ENCODE measurements at places on chromosomes 16 and 17.

- no peak for DNase-seq
These were observed 344.2 kb downstream of the CPPED1 start for GRCh38 chr16:12459391-12460063.

- no peak for DNase-seq
These were observed 151.1 kb downstream of the ITFG1 start for GRCh38 chr16:47309581-47310312.

DNA sequence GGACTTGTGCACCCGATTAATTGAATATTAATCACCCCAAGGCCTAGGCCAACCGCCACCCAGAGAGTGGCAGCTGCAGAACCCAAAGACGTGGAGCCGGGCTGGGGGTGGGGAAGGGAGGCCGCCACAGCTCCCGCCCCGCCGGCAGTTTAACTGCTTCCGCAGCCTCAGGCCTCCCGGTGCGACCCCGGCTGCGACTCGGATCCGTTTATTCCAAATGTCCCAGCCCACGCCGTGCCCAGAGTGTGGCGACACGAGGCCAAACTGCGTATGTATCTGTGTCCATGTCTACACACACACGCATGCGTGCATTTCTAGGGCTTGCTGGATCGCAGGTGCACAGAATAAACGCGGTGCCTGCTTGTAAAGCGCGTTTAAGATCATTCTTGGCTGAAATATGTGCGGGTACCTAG, 802 bp upstream of the TOB1 start:
- no peak for DNase-seq

GRCh38 chr16:76487411-76488064, 210.3 kb downstream of the CNTNAP4 start:
- DNase-seq = no peak

- DNase-seq = no peak
These were observed 664.4 kb upstream of the CDH8 start for GRCh38 chr16:62700426-62701294.

DNA sequence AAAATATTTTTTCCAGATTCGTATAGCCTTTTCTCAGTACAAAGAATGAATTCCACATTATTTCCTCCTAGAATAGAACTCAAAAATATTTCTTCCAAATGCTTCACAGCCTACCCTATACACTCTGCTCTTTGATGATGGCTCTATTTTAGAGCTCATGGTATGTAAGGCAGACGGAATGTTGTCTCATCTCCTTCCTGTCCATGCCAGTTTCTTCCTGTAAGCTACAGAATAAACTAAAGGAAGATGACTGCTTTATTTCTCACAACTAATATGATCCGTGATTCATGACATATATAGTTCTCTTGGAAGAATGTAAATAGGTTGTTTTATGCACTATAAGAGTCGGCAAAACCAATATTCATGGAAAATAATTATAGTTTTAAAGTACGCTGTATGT, 723.1 kb downstream of the CDH11 start:
- DNase-seq = no peak

- no peak for DNase-seq
These were observed at the start of gene PRAC1 for GRCh38 chr17:48722201-48722907. Gene PRAC1, minus strand, starts transcription at chr17:48722518. Its CDS starts 126 bp downstream, at chr17:48722392.

DNA sequence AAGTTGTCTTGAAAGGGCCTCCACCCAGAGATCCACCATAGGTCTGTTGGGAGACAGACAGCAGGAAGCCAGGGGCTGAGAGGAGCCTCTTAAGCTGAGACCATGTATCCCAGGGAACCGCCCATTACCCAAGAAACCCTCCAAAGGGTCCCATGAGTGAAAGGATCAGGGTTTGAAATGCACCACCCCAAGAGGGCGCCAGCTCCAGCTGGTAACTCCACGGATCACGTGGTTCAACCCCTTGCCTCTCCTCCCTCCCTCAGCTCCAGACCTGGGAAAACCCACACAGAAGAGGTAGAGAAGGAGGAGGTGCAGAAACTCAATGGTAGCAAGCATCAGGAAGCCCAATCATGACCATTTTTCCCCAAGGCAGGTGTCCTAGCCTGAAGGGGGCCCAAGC, 148.7 kb downstream of the AIPL1 start:
- DNase-seq = no peak

GRCh38 chr17:61393550-61393903, 6.1 kb upstream of the TBX2 start:
- peak; percentile 33 for DNase-seq

GRCh38 chr16:87829622-87829980, 39.7 kb downstream of the SLC7A5 start:
- no peak for DNase-seq

- DNase-seq = no peak
These were observed 32.1 kb upstream of the SREBF1 start for GRCh38 chr17:17868641-17869522.

DNA sequence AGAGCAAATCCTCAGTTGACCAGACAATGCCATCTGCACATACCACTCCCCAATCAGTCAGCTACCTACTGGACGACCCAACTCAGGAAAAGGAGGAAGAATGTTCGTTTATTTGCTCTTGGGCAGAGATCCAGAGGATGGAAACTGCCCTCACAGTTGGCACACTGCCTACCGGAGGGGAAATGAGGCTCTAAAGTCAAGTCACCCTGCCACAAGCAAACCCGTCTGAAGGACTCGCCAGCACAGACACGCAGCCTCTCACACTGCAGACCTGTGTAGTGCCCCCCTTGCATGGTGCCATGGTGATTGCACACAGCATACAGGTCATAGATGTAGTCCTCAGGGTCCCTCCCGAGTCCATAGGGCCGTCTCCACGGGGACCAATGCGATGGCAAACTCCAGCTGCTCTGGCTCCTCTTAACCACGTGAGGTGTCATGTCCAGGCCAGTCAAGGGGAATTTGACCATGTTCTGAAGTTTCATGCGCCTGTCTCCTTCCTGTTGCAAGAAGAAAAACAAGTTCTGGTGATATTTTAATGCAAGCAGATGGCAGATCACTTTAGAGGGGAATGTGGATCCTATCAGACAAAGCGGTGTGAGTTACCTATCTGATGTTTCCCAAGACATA, 69.5 kb downstream of the USP31 start:
- DNase-seq = no peak

DNA sequence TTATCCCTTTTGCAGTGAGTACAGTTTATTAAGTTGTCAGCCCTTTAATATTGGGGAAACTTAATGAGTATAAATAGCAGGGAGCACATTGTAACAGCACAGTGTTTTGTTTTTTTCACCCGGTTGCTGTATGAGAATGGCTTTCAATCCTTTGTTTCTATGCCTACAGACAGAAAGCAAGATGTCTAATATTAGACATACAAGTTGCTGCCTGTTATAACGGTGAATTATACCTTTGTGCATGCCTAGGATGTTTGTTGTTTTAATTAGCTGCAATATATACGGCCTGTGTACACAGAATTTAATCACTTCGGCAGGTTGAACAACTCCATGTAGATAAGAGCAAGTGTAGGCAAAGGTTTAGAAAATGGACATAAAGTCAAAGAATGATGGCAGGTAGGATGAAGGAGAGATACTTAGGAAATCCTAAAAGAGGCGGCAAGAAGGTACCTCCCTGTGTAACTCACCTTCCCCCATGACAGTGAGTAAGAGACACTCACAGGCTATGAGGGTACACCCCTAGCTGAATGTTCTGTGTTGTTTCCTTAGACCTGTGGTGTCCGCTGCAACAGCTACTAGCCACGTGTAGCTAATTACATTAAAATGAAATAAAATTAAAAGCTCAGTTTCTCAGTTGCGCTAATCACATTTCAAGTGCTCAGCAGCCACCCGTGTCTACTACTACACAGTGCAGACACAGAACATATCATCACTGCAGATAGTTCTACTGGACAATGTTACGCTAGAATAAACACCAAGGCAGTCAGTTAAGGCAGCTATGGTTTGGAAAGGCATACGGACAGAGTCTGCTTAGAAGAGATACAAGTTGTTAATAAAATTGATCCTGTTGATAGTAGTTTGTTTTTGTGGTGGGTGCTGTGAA, 10.9 kb downstream of the SLC7A6OS start:
- DNase-seq = no peak

GRCh38 chr17:78407387-78408000, 29.0 kb downstream of the PGS1 start:
- no peak for DNase-seq

DNA sequence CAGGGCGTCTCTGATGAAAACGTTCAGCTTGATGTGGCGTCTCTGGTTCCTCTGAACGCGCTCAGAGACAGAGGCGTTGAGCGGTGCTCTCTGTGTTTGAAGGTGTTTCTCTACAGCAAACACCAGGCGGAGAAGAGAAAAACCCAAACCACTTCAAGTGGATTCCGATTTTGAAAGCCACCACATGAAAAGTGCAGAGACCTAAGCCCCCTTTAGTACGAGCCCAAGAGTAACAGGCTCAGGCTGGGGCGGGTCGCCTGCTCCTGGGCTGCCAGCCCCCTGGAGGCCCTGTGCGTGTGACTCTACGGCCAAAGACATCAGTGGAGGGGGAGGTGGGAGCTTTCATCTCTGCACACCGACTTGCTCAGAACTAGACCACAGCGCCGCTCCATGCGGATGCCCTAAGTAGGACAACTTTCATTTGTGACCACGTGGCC, 328.4 kb downstream of the MAF start:
- DNase-seq = peak; percentile 89

DNA sequence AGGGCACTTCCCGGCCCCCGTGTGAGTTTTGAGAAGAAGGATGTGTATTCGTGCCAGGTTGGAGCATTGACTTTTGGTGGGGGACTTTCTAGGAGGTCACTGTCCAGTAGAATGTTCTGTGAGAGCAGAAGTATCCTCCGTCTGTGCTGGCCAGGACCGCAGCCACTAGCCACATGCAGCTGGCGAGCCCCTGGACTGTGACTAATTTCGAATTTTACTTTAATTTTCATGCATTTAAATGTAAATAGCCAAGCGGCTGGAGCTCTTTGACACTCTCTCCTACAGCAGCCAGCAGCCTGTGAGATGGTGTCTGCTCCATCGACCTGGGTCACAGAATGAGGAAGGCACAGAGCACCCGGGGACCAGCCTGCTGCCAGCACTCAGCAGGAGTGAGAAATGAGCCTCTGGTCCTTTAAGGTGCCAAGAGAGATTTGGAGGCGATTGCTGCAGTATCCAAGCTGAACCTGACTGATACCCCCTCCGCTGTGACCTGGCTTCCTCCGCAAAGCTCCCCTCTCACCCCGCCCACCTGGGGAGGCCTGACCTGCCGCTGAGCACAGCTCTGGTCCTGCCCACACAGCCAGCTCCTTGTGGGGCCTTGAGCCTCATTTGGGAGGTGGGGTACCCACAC, 7.8 kb downstream of the ATP2A3 start:
- no peak for DNase-seq

GRCh38 chr16:90044111-90044551, 24.9 kb upstream of the DBNDD1 start:
- no peak for DNase-seq

DNA sequence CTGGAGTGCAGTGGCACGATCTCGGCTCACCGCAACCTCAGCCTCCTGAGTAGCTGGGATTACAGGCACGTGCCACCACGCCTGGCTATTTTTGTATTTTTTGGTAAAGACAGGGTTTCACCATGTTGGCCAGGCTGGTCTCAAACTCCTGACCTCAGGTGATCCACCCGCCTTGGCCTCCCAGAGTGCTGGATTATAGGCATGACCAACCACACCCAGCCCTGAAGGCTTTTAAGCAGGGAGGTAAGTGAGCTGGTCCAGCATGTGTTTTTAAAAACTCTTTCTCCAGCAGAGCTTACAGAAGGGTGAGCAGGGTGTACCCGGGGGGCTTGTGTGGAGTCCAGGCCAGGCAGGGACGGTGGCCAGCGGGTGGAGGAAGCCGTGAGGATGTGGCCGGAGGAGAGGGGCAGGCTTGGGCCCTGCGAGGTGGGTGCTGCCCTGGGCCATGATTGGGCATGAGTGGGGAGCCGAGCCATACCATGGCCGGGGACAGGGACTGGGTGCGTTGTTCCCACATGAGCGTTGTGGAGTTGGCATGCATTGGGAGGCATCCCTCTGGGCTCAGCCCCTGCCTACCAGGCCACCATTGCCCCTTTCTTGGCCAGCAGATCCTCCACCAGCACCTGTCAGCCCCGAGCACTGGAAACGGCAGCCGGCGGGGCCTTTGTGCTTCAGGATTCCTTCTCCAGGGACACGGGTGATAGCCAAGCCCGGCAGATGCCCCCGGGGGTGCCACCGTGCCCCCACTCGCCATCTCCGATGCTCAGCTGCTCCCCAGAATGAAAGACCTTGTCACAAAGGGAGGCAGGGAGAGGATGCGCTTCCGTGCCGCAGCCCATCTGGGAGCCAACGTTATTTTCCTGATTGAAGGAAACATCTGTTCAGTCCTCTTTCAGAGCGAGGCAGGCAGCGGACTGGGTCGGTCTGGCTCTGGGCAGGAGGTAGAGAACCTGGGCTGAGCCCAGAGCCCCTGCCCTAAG, 64.5 kb downstream of the RAI1 start:
- no peak for DNase-seq

- no peak for DNase-seq
These were observed 6.2 kb upstream of the WFIKKN1 start for GRCh38 chr16:624526-625070.

- DNase-seq = no peak
These were observed 4.4 kb downstream of the CCL5 start for GRCh38 chr17:35875800-35876139.

DNA sequence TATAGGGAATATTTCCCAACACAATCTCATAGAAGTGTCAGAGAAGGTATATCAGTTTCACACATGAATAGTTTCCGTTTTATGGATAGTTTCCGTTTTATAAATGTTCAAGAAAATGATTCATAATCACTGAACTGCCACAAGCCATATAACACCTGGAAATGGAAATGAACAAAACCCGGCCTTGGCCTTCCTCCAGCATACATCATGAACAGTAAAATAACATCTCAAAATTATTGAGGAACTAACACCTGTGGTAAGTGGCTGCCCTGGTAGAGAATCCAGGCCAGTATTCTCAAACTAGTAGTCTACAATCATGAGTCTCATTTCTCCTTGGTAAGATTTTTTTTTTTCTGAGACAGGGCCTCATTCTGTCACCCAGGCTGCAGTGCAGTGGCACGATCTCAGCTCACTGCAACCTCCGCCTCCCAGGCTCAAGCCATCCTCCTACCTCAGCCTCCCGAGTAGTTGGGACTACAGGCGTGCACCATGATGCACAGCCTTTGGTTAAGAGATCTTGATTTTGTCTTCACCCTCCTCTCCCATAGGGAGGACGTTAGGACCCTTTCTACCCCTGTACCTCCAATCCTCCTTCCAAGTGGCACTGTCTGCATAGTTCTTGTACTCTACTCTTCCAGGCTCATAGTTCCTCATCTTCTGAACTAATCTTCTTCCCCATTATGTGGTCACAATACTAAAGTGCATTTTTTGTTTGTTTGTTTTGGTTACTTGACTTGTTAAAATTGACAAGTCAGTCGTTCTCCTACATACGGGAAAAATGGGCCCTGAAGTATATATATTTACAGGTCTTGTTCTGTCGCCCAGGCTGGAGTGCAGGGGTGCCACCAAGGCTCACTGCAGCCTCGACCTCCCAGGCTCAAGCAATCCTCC, 15.0 kb upstream of the RGS9 start:
- peak; percentile 77 for DNase-seq

DNA sequence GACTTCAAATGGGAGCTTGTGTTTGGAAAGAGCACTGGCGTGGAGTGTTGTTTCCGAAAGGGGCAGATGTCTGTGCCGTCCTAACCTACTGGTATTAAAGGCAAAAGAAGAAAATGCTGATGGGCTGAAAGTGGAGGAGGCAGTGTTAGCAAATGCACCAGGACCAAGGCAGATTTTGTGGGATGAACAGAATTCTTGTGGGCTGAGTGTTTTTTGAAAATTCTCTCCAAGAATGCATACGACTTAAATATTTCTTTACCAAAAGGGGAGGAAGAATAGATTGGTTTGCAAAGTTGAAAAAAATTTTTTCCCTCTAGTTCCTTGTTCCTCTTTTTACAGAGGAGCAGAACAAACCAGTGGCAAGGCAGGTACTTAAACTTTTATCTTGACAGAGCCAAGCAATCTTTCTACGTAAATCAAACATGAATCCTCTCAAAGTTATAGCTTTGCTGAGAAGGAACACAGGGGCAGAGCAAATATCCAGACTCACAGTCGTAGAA, 16.8 kb downstream of the MARCHF10 start:
- DNase-seq = no peak
